CD4-positive, alpha-beta T cell treated with Interferon alpha-2 for 1 hour (primary cell): ENCODE measurements at places on chromosomes 11 and 22.

- no peak for DNase-seq
Measured at GRCh38 chr11:124569697-124570096, at the start of gene OR8A1. TSS of gene OR8A1 (plus strand) at chr11:124569997. CDS start at chr11:124570120, 123 bp downstream.

GRCh38 chr22:36405671-36406538 lies 18.1 kb upstream of the MYH9 start:
- DNase-seq, result peak; percentile 77

- DNase-seq, result no peak
Measured at GRCh38 chr11:111696556-111696955, 69.6 kb downstream of the PPP2R1B start.

GRCh38 chr11:65204646-65205601 lies 23.2 kb downstream of the CAPN1 start:
- peak; percentile 40 for DNase-seq

DNA sequence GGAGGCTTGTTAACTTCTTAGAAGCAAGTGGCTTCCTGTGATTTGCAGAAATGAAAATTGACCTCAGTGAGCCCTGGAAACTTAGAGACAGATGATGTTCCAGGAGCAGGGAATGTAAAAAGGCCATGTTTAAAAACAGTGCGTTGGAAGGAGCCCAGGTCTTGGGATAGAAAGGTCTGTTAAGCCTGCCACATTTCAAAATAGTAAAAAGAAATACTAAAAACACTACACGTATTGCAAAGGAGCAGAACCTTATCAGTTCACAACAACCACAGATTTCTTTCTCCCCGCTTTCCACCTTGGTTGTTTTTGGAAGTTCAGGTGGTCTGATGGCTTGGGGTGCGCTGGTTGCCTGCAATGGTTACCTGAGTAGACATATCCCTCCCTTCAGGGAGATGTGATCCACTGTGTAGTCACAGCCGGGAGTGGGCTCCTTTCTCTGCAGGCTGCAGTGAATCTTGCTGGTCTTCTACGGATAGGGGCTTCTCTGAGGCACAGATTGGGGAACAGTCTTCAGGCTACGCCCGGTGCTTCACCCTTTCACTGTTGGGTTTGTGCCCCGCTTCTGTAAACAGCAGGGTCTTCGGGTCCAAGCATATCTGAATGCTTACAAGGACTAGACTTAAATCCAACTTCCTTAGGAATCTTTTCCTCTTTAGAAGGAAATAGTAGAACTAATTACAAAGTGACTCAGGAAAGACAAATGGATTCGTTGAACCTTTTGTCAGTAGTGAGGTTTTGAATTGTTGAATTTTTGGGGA lies 1.9 kb downstream of the TEAD1 start:
- DNase-seq, result no peak

- DNase-seq, result no peak
Measured at GRCh38 chr11:83571302-83571701, 285.1 kb upstream of the CCDC90B start.

- no peak for DNase-seq
Measured at GRCh38 chr11:86934582-86934900, 20.7 kb downstream of the FZD4 start.

GRCh38 chr11:83612891-83613766 lies 327.0 kb upstream of the CCDC90B start:
- DNase-seq, result no peak

DNA sequence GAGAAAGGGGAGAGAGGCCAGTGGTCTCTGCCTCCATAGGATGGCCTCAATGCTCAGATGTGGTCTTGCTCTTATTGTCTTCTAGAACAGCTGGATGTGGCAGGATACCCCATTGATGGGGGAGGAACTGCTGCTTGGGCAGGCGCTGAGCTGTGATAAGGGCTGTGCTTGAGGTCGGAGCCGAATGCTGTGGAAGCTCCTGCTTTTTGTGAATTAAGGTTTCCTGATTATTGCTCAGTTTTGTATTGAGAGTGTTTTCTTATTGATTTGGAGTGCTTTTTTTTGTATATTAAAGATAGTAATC lies 57.2 kb downstream of the CABIN1 start:
- DNase-seq, result no peak

DNA sequence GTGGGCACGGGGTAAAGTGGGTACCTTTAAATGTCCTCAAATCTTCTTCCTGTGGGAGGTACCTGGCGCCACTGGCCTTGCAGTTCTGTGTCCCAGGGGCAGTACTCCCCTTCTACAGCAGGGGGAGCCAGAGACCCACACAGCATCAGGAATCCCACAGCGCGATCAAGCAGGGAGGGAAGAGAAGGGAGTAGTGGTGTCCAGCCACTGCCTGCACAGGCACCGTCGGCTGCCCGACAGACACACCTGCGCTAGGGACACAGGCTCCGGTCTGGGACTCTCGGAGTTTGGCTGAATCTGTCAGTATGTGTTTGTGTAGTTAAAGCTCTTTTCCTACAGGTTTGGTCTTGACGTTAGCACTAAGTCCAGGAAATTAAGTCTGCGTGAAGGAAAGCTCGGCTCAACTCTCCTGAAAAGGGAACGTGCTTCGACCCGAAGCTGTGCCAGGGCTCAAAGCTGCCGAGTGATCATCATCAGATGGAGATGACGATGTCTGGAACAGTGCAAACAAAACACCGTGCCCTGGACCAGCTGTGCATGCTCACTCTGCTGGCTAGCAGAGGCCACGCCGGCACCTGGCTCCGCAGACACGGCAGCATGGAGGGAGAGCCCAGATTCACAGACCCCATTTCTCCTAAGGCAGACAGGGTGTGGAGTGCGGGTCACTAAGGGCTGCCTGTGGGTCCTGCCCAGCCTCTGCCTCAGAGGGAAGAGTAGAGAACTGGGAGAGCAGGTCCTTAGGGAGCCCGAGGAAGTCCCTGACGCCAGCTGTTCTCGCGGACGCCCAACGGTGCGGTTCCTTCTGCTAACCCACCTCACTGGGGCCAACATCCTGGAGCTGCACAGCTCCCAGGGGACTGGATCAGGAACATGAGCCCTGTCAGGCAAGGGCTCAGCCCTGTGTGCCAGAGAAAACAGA lies 56.0 kb upstream of the BID start:
- peak; percentile 75 for DNase-seq

DNA sequence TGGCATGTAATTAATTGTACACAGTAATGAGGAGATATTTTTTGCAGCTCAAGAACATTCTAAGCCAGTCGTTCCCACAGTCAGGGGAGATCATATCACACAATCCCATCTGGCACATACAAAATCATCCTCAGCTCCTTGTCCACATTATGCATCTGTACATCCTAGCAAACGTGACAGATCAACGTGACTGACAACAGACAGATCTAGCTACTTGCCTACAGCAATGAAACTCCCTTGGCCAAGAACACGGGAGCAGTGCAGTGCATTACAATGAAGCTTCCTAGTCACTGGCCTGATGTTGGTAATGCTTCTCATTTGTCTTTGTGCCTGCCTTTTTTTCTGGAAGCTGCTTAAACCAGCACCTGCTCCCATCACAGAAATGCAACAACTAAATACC lies 24.5 kb upstream of the GUCY1A2 start:
- DNase-seq, result no peak

GRCh38 chr11:121352251-121352891 lies 59.8 kb downstream of the SC5D start:
- no peak for DNase-seq

GRCh38 chr11:67410369-67410831 lies 5.1 kb upstream of the CARNS1 start:
- no peak for DNase-seq
